ENCODE measurements at places on chromosomes 3 and 15.

DNA sequence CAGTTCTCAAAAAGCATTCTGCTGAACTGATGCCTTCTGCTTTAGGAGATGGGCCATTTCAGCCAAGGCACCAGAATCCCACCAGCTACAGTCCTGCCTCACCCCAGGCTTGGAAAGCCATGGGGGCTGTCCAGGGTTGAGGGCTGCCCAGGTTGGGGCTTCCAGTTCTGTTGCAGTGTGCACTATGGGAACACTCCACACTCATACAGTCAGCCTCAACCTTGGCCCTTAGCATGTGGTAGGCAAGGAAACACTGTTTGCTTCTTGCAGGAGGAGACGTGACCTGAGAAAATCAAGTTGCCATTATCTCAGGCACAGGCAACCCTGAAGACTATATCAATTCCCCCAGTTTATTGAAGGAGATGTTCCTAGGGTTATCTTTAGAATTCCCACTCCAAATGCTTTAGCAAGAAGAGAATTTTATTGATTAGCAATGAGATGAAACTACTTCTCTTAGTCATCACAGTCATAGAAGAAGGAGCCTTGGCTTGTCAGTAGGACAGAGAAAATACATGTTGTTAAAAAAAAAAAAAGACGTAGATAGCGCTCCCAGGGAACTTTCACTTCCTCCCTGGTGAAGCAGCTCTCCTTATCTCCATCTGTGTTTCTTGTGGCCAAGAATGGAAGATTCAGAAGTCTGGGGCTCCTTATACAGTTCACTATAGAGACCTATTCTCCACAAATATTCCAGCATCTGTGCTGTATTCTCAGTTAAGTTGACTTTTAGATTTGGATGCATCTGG lies 38.3 kb upstream of the IL12A start:
- DNase-seq: no peak

DNA sequence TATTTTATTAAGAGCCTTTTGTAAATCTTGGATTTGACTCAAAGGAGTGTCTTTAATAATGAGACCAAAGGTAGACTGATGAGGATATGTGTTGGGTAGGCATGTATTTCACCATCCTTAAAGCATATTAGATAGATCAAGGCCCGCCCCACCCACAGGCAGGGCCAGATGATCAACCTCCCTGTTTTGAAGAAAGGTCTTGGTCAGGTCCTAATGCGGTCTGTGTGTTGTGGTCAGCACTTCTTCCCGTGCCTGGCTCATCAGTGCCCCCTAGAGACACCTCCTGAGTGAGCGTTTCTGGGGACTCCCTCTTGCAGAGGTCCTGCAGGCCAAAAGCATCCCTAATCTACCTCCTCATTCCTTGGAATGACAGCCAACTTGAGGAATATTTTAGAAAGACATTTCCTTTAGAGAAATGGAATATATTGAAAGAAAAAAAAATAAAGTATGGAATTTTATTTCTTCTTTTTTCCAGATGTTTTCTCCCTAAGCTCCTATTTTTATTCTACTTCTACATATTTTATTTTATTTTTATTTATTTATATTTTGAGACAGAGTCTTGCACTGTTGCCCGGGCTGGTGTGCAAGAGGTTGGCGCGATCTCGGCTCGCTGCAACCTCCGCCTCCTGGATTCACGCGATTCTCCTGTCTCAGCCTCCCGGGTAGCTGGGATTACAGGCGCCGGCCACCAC lies 6.0 kb downstream of the TM4SF4 start:
- DNase-seq: no peak

- no peak for DNase-seq
Observed at GRCh38 chr3:42339321-42339720, 71.1 kb downstream of the LYZL4 start.

DNA sequence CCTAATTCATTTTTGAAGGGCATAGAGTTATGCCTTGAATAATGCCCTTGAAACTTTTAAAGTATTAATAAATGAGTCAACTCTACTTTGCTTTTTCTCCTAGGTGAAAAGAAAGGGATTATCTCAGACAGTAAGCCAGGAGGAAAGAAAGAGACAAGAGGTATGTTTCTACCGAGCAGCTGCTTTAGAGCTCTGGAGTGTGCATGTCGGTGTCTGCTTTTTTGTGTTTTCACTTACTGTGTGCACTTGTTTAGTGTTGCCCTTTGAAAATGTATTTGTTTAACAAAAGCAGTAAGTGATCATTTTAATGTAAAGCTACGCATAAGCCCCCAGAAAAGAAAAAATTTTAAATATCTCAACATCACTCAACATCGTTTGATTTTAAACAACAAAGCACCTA lies 28.1 kb downstream of the ARHGEF26 start:
- DNase-seq: no peak

DNA sequence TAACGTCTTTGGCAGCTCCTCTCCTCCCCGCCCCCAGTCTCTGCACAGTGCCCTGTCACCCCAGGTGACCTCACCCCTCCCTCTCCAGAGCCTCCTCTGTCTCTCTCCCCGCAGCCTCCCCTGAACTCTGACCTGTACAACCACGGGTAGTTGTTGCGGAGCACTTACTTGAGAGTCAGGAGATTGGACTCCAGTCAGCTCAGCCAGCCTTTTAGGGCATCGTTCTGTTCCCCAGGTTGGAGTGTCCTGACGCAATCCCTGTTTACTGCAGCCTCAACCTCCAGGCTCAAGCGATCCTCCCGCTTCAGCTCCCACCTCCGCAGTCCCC lies 177.7 kb downstream of the UACA start:
- DNase-seq: no peak

DNA sequence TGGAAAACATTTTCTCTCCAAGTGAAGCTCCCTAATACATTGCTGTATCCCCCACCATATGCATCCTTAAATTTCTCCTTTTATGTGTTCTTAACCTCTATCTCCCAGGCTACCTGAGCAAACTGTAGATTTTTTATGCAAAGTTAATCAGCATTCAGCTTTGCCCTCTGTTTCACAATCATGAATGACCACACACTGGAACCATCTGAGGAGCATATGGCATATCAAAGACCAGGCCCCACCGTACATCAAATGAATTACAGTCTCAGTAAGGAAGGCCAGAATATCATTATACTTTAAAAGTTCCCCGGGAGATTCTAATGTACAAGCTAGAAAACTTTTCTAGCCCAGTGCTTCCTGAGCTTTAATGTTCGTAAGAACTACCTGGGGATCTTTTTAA lies 115.5 kb upstream of the NECTIN3 start:
- DNase-seq: no peak

DNA sequence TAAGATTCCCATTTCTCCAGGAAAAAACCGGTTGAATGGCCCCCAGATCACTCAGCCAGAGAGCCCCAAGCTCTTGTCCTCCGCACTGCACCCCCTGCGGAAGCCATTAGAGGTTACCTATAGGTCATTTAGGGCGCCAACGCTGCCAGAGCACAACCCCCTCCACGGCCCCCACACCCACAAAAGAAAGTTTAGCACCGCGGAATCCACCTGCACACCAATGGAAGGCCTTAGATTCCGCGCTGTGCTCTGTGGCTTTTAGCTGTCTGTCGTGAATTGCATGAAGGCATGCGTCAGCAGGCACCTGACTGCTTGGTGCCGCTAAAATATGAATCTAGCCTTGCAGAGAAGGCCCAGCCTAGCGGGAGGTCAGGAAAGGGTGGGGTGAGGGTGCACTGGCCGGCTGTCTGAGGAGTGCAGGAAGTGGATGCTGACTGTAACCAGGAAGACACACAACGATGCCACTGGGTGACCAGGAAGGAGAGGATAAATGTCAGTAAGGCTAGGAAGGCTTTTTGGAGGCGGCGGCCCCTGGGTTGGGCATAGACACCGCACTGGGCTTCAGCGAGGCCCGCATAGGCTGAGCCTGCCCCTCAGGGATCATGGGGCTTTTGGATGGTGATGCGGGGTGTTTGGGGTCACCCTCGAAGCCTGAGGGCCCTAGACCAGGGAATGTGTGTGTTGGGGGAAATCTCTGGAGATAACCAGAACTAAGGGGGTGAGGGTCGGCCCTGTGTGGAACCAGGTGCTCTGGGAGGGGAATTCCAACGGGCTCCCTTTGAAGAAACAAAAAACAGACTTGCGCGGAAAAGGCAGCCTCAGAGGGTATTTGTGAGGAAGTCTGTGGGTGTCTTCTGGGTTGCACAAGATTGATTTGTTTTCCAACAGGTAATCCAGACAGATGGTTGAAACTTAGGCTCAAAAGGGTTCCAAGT lies 976 bp upstream of the NUP210 start:
- peak; percentile 54 for DNase-seq

DNA sequence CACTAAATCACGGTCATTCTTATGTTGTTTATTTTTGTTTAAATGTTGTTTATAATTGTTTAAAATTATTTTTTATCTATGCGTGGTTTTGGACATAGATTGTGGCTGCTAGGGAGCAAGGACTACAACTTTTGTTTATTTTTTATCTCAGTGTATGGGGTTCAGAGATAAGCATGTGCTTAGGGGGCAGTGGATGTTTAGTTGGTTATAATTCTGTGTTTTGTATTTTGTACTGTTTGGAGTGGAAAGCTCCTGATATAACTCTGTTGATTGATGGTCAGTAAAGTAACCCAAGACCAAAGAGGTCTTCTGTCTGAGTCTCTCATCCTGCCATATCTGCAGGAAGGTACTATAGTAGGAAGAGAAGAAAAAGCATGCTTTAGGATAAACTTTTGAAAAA lies 36.5 kb upstream of the NPHP3 start:
- DNase-seq: no peak

- no peak for DNase-seq
Observed at GRCh38 chr3:158355623-158356588, 215.1 kb upstream of the MLF1 start.

DNA sequence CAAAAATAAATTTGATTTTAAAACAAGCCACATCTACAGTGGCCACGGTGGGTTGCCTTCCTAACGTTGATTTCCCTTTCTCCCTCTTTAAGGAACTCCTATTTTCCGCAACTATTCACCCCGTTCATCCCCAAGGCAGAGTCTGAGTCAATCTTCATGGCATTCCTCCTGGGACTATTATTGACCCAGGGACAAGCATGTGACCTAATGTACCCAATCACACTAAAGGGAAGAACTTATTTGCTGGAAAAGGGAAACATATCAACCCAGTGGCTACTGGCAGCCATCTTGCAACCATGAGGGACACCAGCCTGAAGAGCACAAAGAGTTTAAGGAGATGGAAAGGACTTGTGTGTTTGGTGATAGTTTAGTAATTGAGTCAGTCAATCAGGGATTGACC lies 55.4 kb upstream of the ARHGEF3 start:
- no peak for DNase-seq

- peak; percentile 21 for DNase-seq
Observed at GRCh38 chr15:31483986-31484951, 157.6 kb downstream of the KLF13 start.

DNA sequence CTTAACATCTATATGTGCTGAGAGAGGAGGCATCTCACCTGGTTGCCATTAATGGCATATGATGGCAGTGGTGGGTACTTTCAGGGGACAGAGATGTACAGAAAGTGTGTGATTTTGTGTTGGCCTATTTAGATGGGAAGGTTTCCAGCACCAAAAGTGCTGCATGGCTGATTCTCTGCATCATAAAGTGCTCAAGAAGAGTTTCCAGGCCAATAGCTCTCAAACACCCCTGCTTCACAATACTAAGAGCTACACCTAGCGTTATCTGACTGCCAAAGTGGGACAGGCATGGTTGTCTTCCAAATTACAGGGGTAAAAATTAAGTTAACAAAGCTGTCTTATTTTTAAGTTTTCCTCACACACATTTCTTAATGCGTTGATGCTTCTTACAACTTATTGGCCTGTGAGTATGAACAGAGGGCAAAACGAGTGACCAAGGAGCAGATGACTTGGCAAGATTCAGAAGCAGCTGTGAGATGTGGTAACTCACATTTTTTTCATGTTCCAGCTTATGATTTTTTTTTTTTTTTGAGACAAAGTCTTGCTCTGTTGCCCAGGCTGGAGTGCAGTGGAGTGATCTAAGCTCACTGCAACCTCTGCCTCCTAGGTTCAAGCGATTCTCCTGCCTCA lies 41.4 kb upstream of the VEPH1 start:
- DNase-seq: no peak

DNA sequence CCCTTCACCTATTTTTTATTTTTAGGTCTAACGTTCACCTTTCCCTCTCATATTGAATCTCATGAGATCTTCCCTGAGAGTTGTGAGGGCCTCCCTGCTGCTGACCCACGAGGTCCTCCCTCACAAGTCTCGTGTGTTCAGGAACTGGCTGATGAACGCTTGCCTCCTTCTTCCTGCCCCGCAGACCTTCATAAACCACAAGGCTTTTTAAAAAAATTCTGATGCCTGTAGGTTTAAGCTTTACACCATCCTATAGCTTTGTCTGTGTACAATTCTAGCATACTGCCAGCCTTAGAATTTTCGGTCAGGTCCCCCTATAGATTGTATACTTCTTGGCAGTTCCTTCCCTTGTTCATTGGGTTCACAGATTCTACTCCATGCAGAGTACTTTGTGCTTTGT lies 50.5 kb downstream of the CHST2 start:
- DNase-seq: no peak

GRCh38 chr3:177201700-177202397 lies 4.6 kb upstream of the TBL1XR1 start:
- peak; percentile 29 for DNase-seq

DNA sequence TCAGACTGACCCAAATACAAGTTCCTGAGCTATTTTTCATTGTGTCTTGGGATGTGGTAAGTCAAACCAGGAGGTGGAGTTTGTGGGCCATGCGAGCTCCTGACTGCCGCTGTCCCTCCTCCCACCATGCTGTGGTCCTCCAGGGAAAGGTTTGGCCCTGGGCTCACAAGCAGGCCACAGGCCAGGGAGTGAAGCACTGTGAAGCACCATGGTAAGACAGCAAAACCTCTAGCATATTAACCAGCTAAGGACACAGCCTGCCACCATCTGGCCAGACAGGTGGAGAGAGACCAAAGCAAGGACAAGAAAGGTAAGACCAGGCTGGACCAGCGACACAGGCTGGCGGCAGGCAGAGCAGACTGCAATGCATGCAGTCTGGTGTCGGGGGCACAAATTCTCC lies 15.3 kb downstream of the RAB43 start:
- no peak for DNase-seq

- DNase-seq: peak; percentile 16
Observed at GRCh38 chr3:66276705-66277274, 56.0 kb downstream of the SLC25A26 start.

DNA sequence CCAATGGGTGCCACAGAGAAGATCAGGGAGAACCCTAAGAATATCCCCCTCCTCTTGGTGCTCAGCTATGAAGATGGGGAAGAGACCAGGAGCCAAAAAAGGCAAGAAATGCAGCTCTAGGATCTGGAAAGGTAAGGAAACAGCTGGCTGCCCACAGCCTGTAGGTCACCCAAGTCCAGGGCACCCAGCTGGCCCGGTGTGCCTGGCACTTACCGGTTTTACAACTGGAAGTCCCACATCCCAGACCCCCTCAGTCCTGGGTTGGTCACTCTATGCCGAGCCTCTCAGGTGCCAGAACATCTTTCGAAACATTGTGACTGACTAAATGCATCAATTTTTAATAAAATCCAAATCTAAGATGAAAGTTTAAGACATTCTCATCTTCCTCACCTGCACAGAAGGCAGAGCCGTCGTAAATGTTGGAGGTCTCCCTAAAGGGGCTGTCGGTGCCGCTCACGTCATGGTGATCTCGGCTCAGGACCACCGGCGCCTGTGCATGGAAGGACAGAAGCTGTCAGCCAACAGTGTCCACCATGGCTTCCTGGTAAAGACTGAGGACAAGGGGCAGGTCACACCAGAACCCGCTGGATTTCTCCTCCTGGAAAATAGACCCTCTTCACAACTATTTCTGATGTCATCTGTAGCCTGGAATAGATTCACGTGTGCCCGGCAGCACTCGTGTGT lies 13.3 kb upstream of the ZXDC start:
- no peak for DNase-seq

GRCh38 chr3:173652093-173652492 lies 254.5 kb downstream of the NLGN1 start:
- DNase-seq: no peak

- DNase-seq: no peak
Observed at GRCh38 chr15:85534031-85534430, 153.6 kb downstream of the AKAP13 start.
